Activated CD8-positive, alpha-beta memory T cell treated with anti-CD3 and anti-CD28 coated beads, Interleukin-2, amount 10 ng/mL, durations not matched to agents 7 days and 5 days (primary cell): ENCODE measurements at places on chromosomes 3 and 15.

- no peaks in the 10 kb centered on the region for H3K27me3 ChIP-seq
- no peaks in the 10 kb centered on the region for H3K4me1 ChIP-seq
- DNase-seq: no peak
- no peak overlapping the region for H3K4me3 ChIP-seq
Measured at GRCh38 chr15:81812456-81812855, 233.4 kb downstream of the MEX3B start.

- H3K4me1 ChIP-seq: peaks cover 11% of the 10 kb centered on the region
- no peaks in the 10 kb centered on the region for H3K36me3 ChIP-seq
- no peak for DNase-seq
- no peak overlapping the region for H3K4me3 ChIP-seq
- no peak overlapping the region for H3K27ac ChIP-seq
Measured at GRCh38 chr15:70269991-70270751, 172.5 kb upstream of the TLE3 start.

- peaks cover 24% of the 10 kb centered on the region for H3K36me3 ChIP-seq
- H3K27me3 ChIP-seq: no peaks in the 10 kb centered on the region
- peaks cover 65% of the 10 kb centered on the region for H3K4me1 ChIP-seq
- no peak overlapping the region for H3K4me3 ChIP-seq
Measured at GRCh38 chr15:68808091-68808490, 12.6 kb downstream of the ANP32A start.

- H3K27ac ChIP-seq: no peak overlapping the region
- H3K4me1 ChIP-seq: no peaks in the 10 kb centered on the region
- DNase-seq: no peak
- H3K4me3 ChIP-seq: no peak overlapping the region
- no peaks in the 10 kb centered on the region for H3K27me3 ChIP-seq
- H3K36me3 ChIP-seq: no peaks in the 10 kb centered on the region
Measured at GRCh38 chr15:29589416-29589815, 232.9 kb downstream of the TJP1 start.

- H3K27ac ChIP-seq: no peak overlapping the region
- H3K4me1 ChIP-seq: peaks cover 1% of the 10 kb centered on the region
- H3K36me3 ChIP-seq: peaks cover 3% of the 10 kb centered on the region
- H3K4me3 ChIP-seq: no peak overlapping the region
- no peak for DNase-seq
- H3K27me3 ChIP-seq: no peaks in the 10 kb centered on the region
Measured at GRCh38 chr15:60417112-60417511, 19.3 kb upstream of the ANXA2 start.

DNA sequence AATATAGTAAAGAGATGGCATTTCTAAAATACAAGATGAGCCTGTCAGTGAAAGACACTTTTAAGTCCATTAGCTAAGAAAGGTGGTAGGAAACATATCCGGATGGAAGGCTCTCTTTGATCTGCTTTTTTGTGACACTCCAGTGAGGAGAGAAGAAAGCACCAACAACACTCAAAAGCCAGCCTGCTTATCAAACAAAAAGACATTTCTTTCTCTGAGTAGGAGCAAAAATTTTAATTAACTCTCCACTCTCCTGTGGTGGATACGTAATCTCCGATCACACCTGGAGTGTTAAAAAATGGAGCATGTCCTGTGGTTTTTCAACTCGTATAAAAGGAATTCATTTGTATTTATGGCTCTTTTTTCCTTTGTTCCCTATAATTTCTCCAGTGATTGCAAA, 65.3 kb downstream of the OXNAD1 start:
- H3K27me3 ChIP-seq: no peaks in the 10 kb centered on the region
- no peak overlapping the region for H3K4me3 ChIP-seq
- DNase-seq: no peak
- H3K27ac ChIP-seq: no peak overlapping the region
- peaks cover 78% of the 10 kb centered on the region for H3K36me3 ChIP-seq
